ENCODE measurements at places on chromosomes 4 and X.
A peak's percentile ranks its signal among the peaks of the same experiment; 100 is the strongest.

GRCh38 chrX:30065226-30065625 is 150.1 kb upstream of the MAGEB2 start:
- DNase-seq, result no peak

DNA sequence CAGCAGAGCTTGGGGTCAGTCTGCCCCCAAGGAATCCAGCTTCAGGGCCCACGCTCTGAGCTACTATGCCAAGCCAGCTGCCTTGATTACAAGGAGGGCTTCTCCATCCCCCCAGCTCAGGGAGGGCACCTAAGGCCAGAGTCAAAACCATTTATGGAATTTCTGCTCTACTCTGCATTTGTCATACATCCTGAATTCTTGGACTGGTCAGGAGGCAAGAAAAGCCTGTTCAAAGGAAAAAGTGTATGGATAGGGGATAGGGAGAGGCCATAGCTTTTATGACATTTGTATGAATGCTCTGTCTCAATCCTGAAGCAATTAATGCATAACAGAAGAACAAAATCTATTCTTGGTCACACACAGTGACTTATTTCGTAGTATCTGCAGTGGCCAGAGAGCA is 32.2 kb downstream of the EDNRA start:
- no peak for DNase-seq

DNA sequence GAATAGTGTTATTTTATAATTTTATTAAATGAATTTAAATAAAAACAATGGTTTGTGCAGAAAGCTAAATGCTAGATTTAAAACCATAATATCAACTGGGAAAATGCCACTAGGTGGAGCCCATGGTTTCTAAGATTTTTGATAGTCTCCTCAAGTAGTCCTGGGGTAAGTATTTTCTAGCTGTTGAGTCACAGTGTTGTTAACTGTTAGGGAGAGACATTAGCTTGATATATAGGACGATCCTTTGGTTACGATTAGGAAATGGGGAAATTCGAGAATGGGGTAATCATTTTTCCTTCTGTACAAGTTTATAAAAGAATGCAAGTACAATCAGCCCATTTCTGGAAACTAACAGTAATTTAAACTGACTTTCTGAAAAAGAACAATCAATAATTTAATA is 378.4 kb downstream of the ANKRD50 start:
- no peak for DNase-seq

GRCh38 chr4:2948895-2949781 is 14.1 kb downstream of the NOP14 start:
- DNase-seq, result no peak

DNA sequence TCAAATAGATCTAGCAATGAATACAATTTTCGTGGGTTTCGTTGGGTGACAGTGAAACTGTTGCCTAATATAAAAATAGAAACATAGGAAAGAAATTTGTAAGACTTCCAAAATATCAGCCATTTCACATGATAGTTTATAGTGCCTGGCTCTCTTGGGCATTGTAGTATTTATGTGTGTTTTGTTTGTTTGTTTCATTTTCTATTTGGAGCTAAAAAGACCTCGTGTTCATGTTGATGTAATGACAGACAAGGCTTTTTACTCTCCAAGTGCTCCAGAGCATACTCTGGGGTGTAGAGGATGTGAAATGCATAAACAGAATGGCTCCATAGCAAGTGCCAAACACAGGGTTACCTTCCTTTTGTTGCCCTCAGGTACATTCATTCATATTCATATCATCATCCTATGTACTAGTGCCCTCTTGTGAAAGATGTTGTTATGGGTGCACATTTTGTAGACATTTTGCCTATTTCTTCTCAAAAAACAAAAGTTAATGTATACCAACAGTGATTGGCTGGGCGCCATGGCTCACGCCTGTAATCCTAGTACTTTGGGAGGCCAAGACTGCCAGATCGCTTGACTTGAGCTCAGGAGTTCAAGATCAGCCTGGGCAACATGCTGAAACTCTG is 100.7 kb upstream of the AMOT start:
- DNase-seq, result no peak

- no peak for DNase-seq
Measured at GRCh38 chrX:112846782-112847181, 6.2 kb upstream of the AMOT start.

DNA sequence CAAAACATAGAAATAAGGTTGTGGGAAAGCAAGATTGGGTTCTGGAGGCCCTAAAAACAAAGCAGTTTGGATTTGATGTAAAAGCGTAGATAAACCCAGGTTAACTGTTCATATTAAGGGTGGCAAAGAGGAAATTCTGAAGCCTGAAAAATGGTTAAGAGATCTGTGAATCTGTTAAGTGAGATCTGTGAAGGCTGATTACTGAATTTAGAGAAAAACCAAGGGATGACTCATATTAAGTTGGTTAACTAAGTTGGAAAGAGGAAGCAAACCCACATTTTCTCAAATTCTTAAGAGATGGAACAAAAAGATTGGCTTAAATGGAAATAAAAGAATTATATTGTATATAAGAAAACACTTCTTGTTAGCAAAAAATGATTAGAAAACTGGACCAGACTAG is 22.8 kb downstream of the GPAT3 start:
- DNase-seq, result no peak

- DNase-seq, result no peak
Measured at GRCh38 chrX:145552643-145553042, 265.0 kb upstream of the SLITRK2 start.

DNA sequence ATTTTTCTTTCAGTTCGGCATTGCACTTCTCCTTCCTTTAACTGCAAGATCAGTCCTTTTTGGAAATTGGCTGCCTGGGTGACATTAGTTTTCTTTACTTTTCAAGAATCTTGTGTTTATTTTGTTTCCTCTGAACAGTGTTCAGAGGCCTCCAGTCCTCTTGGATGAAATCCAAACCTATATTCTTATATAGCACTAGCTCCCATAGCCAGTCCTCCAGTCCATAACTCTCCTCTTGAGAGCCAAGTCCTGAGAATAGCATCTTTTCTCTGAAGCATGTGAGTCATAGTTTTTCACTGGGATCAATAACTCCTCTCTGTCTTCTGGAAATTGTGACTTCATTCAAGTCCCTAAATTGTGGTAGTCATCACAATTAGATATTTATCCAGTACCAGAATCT is 357.5 kb downstream of the RAPGEF2 start:
- no peak for DNase-seq

DNA sequence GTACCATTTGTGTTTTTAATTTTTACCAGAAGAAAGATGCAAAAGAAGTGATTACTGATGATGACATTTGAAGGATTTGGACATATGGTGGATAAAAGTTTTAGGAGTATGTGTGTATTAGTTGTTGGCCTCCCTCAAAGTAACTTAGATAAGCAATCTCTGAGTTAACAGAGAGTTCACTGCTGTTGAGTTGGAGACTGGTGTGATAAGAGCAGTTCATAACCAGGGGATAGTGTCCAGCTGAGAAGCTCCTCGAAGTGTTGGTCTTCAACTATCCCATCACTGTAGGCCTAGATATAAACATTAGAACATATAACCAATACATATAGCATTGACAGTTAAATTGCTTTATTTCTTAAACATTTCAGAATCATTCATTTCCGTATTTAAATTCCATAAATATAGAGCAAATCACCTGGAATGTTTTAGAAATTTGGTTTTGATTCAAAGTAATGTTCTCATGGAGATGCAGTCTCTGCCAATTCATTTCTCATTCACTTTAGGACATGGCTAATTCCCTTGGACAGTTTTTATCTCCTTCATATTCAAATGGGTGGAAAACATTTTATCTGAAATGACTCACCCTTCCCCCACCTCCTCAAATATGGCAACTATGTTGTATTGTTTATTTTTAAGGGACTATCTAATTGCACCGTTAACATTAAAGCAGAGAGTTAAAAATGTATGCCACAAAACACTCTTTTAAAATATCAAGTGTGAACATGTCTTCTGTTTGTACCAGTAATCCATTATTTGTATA is 136.8 kb upstream of the SLC4A4 start:
- no peak for DNase-seq

- DNase-seq, result no peak
Measured at GRCh38 chr4:119002476-119002875, 113.8 kb downstream of the SYNPO2 start.

DNA sequence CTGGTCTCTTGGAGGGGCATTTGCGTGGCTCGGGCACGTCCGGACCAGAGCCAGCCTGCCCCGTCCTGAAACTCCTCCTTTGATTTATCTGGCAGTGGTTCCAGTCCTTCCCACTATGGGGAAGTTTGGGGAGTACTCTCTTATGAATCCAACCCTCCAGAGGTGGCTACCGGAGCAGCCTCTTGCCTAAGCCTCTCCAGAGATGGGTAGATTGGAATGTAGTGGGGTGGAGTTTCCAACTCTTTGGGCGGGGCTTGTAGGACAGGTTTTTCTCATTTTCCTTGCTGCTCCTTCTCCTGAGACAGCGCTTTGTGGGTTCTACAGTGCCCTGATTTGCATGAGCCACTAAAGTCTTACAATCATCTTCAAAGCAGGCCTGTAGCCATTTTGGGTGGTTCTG is 60.1 kb upstream of the XAGE1B start:
- no peak for DNase-seq

DNA sequence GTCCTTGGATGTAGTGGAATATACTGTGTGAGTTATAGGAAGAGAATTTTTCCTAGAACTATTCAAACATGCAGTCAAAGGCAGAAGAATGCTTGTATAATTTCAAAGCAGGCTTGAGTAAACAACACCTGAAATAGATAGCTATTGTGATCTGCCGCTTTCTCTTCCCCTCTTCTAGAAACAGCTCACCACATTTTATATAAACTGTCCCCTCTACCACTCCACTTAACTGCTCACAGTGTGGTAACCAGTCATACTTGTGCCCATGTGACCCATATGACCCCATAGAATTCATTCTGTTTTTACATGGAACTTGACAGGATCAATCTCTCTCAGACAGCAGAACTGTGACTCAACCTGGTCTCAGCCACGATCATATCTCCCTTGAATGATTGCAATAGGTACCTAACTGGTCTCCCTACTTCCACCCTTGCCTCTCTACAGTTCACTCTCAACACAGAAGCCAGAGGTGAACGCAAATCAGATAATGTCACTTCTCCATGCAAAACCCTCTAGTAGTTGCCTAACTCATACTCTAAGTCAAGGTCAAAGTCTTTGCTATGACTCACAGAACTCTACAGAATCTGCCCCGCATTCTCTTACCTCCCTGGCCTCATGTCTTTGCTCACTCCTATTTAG is 85.6 kb upstream of the EFHC2 start:
- DNase-seq, result no peak

DNA sequence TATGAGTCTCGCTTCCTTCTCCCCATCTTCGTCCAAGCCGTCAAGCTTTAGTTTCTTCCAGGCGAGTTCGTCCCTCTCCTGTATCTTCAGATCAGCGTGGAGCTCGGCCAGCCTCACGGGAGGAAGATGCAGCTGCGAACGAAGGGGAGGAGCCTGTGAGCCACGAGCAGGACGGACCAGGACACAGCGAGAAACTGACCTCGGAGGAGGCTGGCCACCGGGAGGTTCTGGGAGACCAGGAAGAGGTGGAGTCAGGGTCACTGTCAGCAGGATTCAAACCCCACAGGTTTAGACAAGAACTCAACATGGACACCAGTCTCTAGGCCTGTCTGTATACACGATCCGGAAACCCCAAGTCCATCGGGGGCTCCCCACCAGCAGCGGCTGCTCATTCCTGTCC is 7.3 kb downstream of the LRPAP1 start:
- DNase-seq, result no peak

GRCh38 chr4:70885174-70885573 is 17.0 kb upstream of the MOB1B start:
- DNase-seq, result no peak

DNA sequence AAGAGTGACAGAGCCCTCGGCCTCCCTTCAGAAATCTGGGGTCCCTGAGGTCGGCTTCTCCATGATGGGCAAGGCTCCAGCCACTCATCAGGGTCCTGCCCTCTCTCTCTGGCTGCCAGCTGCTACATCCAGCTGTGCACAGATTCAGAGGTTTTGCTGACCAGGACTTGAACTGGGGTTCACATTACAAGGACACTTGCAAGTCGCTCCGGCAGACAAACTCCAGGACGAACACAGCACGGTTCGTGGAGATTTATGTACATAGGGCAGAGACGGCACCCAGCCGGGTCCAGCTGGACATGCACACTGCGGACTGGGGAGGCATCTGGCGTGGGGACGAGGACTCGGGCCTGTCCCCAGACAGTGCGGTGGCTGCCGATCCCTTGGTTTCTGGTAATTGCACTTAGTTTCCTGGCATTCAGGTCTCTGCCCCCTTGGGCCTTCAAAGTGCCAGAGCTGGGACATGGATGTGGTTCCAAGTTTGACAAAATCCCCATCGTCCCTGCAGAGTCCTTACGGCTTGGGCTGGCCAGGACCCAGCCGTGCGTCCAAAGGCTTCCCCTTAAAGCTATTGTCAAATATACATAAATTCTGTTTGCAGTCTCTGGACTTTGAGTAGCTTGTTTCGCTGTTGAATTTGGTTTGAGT is 6.2 kb upstream of the C4orf50 start:
- no peak for DNase-seq

DNA sequence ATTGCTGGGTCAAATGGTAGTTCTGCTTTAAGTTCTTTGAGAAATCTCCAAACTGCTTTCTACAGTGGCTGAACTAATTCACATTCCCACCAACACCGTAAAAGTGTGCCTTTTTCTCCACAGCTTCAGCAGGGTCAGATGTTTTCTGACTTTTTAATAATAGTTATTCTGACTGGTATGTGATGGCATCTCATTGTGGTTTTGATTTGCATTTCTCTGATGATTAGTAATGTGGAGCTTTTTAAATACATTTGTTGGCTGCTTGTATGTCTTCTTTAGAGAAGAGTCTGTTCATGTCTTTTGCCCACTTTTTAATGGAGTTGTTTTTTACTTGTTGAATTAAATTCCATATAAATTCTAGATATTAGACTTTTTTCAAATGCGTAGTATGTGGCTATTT is 257.5 kb upstream of the ANKRD50 start:
- no peak for DNase-seq

DNA sequence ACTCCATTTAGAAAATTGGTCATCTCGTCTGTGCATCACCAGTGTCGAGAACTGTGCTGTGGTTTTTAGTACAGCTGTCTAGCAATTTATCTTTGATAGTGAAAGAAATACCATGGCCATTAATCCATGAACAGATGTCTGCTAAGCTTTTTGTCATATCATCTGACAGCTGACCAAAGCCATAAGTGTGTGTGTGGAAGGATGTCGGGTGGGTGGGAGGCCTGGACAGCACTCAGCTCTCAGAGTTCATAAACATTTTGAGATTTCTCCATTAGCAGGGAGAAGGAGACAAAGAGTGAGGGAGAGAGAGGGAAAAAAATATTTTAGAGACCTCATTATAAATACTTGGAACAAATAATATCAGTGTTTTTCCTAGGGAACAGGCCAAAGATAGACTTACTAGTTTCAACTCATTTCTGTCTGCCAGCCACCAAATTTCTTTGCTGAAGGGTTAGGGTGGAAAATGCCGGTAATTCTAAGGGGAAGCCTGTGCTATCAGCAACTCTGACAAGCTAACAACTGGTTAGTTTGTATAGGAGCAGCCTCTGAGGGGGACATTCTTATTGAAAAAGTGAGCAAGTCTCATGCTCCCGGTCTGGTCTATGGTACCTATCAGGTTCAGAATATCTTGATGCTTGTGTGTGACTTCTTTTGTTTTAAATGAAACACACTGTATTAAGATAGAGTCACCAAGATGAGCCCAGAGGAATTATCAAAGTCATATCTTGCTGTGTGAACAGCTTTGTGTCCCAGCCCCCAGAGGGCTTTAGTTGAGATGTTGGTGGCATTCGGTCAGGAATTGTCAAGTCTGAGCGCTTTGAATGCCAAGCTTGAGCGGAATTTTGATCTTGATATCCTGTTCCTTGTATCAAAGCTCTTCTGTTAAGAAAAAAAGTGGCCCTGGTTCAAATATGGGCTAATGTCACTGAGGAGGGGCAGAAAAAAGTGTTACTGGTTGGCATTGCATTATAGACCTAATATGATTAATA is 41.9 kb upstream of the PDLIM3 start:
- DNase-seq, result no peak

- DNase-seq, result peak; percentile 11
Measured at GRCh38 chr4:25439918-25440477, 62.9 kb downstream of the ANAPC4 start.
